ENCODE measurements at places on chromosomes 2 and 18.
A peak's percentile ranks its signal among the peaks of the same experiment; 100 is the strongest.

GRCh38 chr18:37779220-37779619 is 213.6 kb upstream of the CELF4 start:
- DNase-seq, result no peak
- H3K27ac ChIP-seq, result no peak overlapping the region
- no peaks in the 10 kb centered on the region for H3K36me3 ChIP-seq

DNA sequence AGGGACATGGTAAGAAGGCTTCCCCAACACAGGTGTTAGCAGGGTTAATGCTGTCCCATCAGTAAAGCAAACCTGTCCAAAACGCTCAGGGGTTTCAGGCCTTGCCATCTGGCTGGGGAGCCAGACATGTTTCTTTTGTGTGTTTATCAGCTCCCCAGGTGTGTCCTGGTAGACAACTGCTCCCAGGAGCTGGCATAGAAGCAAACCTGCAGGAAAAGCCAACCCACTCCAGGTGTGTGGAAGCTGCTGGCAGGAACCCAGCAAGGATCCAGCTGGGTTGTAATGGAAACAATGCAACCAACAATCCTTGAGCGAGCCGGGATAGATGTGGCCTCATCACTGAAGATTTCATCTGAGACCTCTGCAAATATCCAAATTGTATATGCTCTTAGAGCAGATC is 123.1 kb downstream of the RAB3GAP1 start:
- no peaks in the 10 kb centered on the region for H3K4me1 ChIP-seq
- H3K4me3 ChIP-seq, result no peak overlapping the region
- no peak overlapping the region for H3K27ac ChIP-seq
- peaks cover 11% of the 10 kb centered on the region for H3K36me3 ChIP-seq

DNA sequence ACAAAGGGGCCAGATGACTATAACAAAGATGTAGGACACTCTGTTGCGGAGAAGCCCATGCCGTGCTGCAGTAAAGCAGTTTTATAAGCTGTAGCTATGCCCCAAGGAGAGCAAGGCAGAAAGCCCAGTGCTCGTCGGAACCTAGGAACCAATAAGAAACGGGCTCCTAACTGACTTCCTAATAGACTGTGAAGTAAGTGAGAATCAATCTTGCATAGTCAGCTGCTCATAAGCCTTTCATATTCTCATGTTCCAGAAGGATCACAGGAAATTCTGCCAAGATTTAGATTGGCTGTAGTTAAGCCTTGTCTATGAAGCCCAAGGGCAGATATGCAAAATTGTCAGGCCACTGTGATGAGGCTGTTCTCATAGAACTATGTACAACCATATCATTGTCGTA is 98.4 kb downstream of the RTTN start:
- H3K27me3 ChIP-seq, result no peaks in the 10 kb centered on the region
- no peak overlapping the region for H3K27ac ChIP-seq
- H3K4me1 ChIP-seq, result no peaks in the 10 kb centered on the region
- DNase-seq, result peak; percentile 40
- peaks cover 2% of the 10 kb centered on the region for H3K36me3 ChIP-seq
- no peak overlapping the region for H3K4me3 ChIP-seq

- H3K27ac ChIP-seq, result no peak overlapping the region
- no peaks in the 10 kb centered on the region for H3K27me3 ChIP-seq
- no peak overlapping the region for H3K4me3 ChIP-seq
Measured at GRCh38 chr2:35428548-35428947, 927.0 kb upstream of the CRIM1 start.

GRCh38 chr18:43846299-43846698 is 569.0 kb upstream of the SYT4 start:
- peak; percentile 27 for DNase-seq
- no peaks in the 10 kb centered on the region for H3K4me1 ChIP-seq
- H3K27ac ChIP-seq, result no peak overlapping the region
- no peaks in the 10 kb centered on the region for H3K36me3 ChIP-seq
- no peaks in the 10 kb centered on the region for H3K27me3 ChIP-seq
